CD4-positive, alpha-beta T cell treated with Interleukin-17A for 4 hours (primary cell): ENCODE measurements at places on chromosomes 7 and 10.

- no peak for DNase-seq
Measured at GRCh38 chr7:80830010-80830409, 88.8 kb downstream of the SEMA3C start.

DNA sequence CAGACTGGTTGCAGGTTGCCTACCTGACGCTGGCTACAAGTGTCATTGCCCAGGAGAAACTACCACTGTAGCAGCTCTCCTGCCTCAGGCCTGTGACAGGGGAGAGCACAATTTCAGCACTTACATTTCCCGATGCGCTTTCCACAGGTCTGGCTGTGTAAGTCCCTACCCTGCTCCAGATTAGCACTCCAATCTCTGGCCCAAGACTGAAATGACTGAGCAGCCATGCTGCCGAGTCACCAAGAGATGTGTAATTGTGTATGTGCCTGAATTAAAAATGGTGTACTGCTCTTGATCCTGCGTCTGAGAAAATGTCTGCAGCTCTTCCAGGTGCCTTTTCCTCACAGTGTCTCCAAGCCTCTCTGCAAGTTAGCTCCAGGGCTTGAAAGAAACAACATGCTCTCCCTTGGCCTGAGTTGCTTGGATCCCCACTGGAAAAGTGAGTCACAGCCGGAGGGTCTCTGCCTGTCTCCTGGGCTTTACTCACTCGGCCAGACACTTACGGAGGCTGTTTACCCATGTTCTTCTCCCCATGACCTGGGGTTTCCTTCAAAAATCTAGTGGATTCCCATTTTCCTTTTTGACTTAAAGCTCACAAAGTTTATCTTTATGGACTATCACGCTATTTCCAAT, 1001.7 kb upstream of the KCND2 start:
- no peak for DNase-seq

DNA sequence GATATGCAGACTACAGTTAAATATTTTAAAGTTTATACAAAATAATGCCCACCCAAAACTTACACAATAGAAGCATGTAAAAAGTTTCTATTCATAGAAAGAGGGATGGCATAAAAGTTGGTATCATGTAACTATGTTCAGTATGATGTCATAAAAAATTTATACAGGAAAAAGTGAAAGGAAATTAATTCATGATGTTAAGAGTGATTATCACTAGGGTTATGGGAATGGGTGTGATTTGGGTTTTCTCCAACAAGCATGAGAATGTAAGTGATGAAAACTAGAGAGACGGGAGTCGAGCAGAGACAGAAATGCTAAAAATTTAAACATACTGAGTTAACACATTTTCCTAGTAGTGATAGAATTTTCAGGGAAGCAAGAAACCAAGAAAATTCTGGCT, 52.7 kb downstream of the GDI2 start:
- DNase-seq = no peak

- DNase-seq = no peak
Measured at GRCh38 chr7:155831807-155832524, 19.7 kb upstream of the SHH start.

DNA sequence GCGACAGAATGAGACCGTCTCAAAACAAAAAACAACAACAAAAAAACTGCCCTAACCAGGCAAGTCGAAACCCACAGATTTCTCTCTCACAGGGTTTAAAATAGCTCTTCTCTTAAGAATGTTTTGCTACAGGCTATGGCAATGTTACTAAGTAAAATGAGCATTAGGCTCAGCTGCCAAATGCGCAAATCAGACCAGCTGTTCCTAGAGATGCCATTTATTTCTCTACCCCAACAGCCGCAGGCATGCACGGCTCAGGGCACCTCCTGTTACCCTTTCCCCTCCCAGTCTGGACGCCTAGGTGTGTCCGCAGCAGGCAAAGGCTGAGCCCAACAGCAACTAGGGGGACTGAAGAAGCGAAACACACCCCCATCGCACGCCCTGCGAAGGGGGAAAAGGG, 168.3 kb upstream of the MBL2 start:
- no peak for DNase-seq

DNA sequence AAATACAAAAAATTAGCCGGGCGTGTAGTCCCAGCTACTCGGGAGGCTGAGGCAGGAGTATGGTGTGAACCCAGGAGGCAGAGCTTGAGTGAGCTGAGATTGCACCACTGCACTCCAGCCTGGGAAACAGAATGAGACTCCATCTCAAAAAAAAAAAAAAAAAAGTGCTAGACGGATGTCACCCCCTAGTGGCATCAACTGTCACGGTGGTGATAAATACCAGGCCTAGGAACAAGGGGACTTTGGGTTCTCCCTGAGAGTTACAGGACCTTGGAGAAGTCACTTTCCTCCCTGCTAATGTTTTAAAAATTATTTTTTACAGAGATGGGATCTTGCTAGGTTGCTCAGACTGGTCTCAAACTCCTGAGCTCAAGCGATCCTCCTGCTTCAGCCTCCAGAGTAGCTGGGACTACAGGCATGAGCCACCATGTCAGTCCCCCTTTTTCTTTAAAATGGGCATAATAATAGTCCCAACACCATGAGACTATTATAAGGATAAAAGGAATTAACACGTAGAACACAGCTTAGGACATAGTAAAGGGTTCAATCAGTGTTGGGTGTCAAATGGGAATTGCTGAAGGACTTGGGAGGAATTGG, 2.6 kb upstream of the TMEM130 start:
- DNase-seq = peak; percentile 29

GRCh38 chr10:58017719-58018367, 249.9 kb downstream of the IPMK start:
- DNase-seq = no peak

GRCh38 chr7:88307823-88308222, 1.1 kb upstream of the STEAP4 start:
- DNase-seq = no peak

DNA sequence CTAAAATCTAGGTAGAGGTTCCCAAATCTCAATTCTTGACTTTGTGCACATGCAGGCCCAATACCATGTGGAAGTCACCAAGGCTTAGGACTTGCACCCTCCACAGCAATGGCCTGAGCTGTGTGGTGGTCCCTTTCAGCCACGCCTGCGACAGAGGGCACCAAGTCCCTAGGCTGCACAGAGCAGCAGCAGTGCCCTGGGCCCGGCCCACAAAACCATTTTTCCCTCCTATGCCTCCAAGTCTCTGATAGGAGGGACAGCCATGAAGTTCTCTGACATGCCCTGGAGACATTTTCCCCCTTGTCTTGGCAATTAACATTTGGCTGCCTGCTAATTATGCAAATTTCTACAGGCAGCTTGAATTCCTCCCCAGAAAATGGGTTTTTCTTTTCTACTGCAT, 375.5 kb downstream of the SORCS1 start:
- no peak for DNase-seq

GRCh38 chr7:103560136-103560535, 114.1 kb upstream of the SLC26A5 start:
- DNase-seq = no peak

DNA sequence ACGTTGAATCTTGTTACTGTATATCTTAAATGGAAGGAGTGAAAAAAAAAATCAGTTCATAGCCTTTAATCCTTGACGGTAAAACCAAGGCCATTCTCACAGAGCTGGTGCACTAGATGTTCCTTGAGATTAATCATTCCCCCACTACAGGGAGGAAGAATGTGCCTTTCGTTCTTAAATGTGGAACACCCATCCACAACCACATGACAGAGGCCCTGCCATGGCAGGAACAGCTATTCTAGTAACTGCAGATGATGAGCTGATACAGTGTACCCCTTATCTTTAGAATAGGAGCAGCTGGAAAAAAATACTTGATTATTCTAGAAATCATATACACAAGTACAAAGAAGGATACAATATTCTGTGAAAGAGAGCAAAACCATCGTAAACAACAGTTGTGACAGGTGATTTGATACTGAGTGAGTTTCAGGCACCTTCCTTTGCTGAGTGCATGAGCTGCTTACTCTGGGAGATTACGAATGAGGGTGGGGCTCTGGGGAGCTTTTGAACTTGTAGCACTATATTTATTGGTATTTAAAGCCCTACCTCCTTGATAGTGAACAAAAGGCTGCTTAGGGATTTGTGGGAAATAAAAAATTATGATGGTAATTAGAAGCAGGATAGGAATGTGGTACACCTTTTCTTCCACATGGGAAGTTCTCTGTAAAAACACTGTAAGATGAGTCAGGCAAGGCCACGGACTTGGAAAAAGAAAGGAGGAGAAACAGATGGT, 244.4 kb upstream of the SLC26A5 start:
- DNase-seq = no peak
